ENCODE measurements at places on chromosomes 6 and 20.

DNA sequence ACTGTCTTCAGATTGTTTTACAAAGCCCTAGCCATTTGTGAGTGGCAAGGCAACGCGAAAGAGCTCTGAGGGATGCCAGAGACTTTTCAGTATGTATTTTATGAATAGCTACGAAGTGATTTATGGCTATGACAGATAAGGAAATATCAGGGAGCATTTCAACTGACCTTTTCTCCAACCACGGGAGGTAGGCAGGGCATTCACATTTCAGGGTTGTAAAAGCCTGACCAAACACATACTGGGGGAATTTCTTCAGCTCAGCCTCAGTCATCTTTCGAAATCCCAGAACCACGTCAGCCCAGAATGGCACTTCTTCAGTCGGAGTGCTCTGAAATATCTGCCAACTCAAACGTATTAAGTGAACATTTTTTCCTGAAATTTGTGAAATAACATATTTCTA lies 10.8 kb downstream of the DDO start:
- peak; percentile 76 for DNase-seq

- peak; percentile 77 for DNase-seq
Measured at GRCh38 chr6:156886409-156886808, 109.2 kb downstream of the ARID1B start.

- DNase-seq = no peak
Measured at GRCh38 chr6:155678361-155678760, 222.7 kb upstream of the NOX3 start.

DNA sequence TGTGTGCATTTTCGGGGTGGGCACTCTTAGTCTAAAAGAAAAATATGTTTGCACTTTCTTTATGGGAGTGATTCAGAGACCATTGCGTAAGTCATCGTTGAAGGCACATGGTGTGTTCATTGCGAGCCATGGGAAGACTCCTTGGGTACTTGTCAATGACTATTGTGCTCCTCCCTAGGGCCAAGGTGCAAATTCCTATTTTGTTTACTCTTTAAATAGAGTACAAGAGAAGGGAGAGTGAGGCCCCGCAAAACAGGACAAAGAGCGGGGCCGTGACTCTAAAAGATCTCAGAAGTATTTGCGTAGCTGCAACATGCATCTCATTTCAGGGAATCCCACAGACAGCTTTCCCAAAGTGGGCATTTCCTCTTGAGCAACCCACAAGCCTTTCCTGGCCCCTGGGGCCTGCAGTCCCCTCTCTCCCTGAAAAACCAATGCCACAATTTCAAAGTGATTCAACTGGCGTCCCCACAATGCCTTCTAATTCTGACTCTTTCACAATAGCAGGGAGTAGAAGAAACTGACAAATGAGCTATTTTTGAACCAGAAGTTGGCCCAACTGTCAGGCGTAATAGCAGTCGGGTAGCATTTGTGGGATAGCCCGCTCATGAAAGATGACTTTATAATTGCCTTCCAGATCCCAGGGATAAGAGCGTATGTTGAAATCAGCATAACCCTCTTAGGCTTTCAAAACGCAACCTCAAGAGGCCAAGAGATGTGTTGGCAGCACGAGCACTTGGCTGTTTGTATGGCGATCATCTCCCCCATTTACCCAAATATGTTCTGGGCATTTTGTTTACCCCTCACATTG lies 277.9 kb upstream of the BMP2 start:
- DNase-seq = no peak

- DNase-seq = no peak
Measured at GRCh38 chr6:97665446-97665845, 382.4 kb upstream of the MMS22L start.

- DNase-seq = no peak
Measured at GRCh38 chr20:51402201-51402600, 140.3 kb downstream of the NFATC2 start.

Measured in inflammatory macrophage (primary cell).